ENCODE measurements at places on chromosomes 7 and 10.

DNA sequence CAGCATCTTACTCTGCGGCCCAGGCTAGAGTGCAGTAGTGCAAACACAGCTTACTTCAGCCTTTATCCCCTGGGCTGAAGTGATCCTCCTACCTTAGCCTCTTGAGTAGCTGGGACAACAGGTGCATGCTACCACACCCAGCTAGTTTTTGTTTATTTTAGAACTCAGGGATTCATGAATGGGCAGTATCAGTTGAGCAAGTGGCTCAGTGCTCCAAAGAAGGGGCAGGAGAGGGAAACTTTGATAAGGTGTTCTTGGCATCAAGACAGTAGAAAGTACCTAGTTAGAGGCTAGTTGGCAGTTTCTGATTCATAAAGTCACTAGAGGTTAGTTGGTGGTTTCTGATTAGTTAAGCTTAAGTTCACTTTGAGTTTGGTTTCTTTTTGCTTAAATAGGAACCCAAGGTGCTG is 18.4 kb downstream of the TRIM24 start:
- H3K27ac ChIP-seq, result peak overlapping the region; percentile 64
- H3K36me3 ChIP-seq, result peaks cover 48% of the 10 kb centered on the region
- H3K4me3 ChIP-seq, result no peak overlapping the region
- H3K27me3 ChIP-seq, result no peaks in the 10 kb centered on the region

- no peak overlapping the region for H3K27ac ChIP-seq
- peaks cover 38% of the 10 kb centered on the region for H3K4me1 ChIP-seq
- H3K27me3 ChIP-seq, result peaks cover 6% of the 10 kb centered on the region
Measured at GRCh38 chr10:124564881-124565280, 103.3 kb downstream of the LHPP start.

DNA sequence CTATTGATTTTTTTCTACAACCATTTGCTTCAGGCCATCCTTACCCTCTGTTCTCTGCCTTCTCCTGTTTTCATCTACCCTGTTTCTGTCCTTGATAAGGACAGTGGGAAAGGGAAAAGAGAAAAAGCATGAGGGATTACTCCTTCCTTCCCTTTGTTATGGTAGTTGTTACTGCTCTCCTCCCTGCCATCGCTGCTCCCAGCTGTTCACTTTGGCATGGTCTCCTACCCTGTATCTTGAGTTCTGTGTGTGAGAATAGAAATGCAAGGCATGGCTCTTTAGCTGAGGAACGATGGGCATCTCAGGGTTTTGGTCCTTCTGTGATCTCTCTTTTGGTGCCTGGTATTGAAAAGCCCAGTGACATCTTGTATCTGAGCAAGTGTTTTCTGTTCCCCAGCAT is 6.4 kb downstream of the CCSER2 start:
- H3K36me3 ChIP-seq, result no peaks in the 10 kb centered on the region
- H3K4me1 ChIP-seq, result peaks cover 27% of the 10 kb centered on the region
- no peak overlapping the region for H3K4me3 ChIP-seq
- peak overlapping the region; percentile 77 for H3K27ac ChIP-seq

GRCh38 chr7:133513608-133514007 is 260.7 kb downstream of the EXOC4 start:
- no peak overlapping the region for H3K4me3 ChIP-seq
- H3K27ac ChIP-seq, result no peak overlapping the region
- no peaks in the 10 kb centered on the region for H3K27me3 ChIP-seq
- H3K36me3 ChIP-seq, result peaks cover 18% of the 10 kb centered on the region
- DNase-seq, result no peak

- DNase-seq, result peak; percentile 54
- peaks cover 4% of the 10 kb centered on the region for H3K27me3 ChIP-seq
- H3K36me3 ChIP-seq, result peaks cover 30% of the 10 kb centered on the region
- H3K4me3 ChIP-seq, result peak overlapping the region; percentile 24
- peaks cover 59% of the 10 kb centered on the region for H3K4me1 ChIP-seq
Measured at GRCh38 chr7:2440608-2441245, 35.5 kb downstream of the GRIFIN start.

- no peak overlapping the region for H3K4me3 ChIP-seq
- H3K4me1 ChIP-seq, result peaks cover 38% of the 10 kb centered on the region
- peaks cover 7% of the 10 kb centered on the region for H3K27me3 ChIP-seq
- DNase-seq, result no peak
- no peak overlapping the region for H3K27ac ChIP-seq
Measured at GRCh38 chr7:43764807-43765491, 6.5 kb downstream of the BLVRA start.

DNA sequence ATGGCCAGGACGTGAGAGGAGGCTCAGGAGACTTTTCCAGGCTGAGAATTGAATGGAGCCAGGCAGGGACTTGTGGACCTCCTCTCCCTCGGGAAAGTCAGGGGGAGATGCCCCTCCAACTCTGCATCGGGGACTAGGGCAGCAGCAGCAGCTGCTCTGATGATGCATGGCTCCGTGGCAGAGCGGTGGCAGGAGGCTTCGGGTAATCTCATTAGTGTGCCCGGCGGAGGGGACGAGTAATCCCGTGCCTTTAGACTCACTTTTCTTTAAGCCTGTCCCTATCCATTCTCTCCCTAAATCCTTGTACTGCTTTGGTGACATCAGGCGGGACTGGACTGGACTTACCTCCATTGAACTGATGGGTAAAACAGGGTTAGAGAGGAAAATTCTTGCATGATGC is 75.1 kb downstream of the ZMIZ1 start:
- peaks cover 8% of the 10 kb centered on the region for H3K27me3 ChIP-seq
- no peak overlapping the region for H3K27ac ChIP-seq
- H3K36me3 ChIP-seq, result peaks cover 25% of the 10 kb centered on the region
- no peak for DNase-seq
- no peak overlapping the region for H3K4me3 ChIP-seq

DNA sequence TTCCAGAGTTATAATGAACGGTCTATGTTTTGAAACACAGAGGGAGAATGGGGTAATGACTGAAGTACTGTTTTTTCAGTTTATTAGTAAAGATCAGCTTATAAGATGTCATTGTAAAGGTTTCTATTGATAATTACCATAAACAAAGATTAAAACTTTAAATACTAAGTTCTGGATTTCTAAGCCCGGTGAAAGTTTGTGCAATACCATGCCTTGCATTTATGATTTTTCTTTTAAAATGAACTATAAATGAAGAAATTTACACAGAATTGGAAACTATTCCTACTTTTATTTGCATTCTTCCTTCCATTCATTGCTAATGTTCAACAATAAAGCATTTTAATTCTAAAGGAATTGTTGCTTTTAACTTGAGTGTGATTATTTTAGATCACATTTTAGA is 4.9 kb downstream of the MEOX2 start:
- H3K27ac ChIP-seq, result no peak overlapping the region
- no peak overlapping the region for H3K4me3 ChIP-seq
- no peak for DNase-seq

- H3K36me3 ChIP-seq, result peaks cover 12% of the 10 kb centered on the region
- no peaks in the 10 kb centered on the region for H3K27me3 ChIP-seq
- H3K4me3 ChIP-seq, result no peak overlapping the region
- no peak overlapping the region for H3K27ac ChIP-seq
Measured at GRCh38 chr7:85022064-85022697, 164.7 kb downstream of the SEMA3D start.

DNA sequence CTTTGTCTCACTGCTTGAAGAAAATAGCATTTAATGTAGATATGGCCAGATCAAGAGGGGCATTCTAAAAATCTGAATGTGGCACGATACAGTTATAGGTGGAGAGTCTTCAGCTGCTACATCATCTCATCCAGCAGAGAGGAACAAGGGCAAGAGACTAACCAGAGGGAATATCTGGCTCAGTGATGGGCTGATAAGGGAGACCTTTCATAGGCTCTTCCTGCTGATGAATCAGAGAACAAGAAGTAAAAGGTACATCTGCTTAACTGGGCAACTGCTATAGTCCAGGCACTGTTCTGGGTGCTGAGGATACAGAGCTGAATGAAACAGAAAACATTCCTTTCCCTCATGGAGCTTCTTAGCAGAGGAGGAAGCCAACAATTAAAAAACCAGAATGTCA is 37.9 kb downstream of the PIP4K2A start:
- peaks cover 42% of the 10 kb centered on the region for H3K4me1 ChIP-seq
- peak overlapping the region; percentile 13 for H3K27ac ChIP-seq
- no peaks in the 10 kb centered on the region for H3K36me3 ChIP-seq
- H3K27me3 ChIP-seq, result no peaks in the 10 kb centered on the region
- no peak for DNase-seq
- H3K4me3 ChIP-seq, result no peak overlapping the region

DNA sequence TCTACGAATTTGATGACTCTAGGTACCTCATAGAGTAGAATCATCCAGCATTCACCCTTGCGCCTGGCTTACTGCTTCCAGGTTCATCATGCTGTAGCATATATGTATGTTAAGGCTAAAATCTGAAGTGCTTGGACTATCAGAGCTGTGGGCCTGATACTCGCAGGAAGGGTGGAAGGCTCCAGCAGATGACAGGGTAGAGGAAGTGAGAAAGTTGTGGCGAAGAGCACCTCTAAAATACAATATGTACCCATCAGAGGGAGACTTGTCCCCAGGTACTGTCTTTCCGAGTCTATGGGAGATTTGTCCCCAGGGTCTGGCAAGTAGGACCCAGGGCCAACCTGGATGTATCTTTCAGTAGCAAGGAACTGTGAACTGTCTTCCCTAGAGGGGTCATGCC is 48.1 kb upstream of the PLEKHA1 start:
- H3K27ac ChIP-seq, result no peak overlapping the region
- DNase-seq, result no peak
- peaks cover 14% of the 10 kb centered on the region for H3K4me1 ChIP-seq
- H3K4me3 ChIP-seq, result no peak overlapping the region
- H3K36me3 ChIP-seq, result no peaks in the 10 kb centered on the region
- peaks cover 14% of the 10 kb centered on the region for H3K27me3 ChIP-seq

GRCh38 chr10:96420228-96421009 is 61.6 kb upstream of the OPALIN start:
- peak overlapping the region; percentile 76 for H3K27ac ChIP-seq
- no peaks in the 10 kb centered on the region for H3K27me3 ChIP-seq
- no peak overlapping the region for H3K4me3 ChIP-seq
- H3K36me3 ChIP-seq, result no peaks in the 10 kb centered on the region
- DNase-seq, result no peak

GRCh38 chr7:90022213-90022612 is 132.1 kb upstream of the STEAP1 start:
- DNase-seq, result no peak
- H3K4me3 ChIP-seq, result no peak overlapping the region
- no peaks in the 10 kb centered on the region for H3K4me1 ChIP-seq
- no peaks in the 10 kb centered on the region for H3K27me3 ChIP-seq

GRCh38 chr7:102823390-102824119 is 74.8 kb downstream of the FAM185A start:
- no peak overlapping the region for H3K4me3 ChIP-seq
- peaks cover 63% of the 10 kb centered on the region for H3K36me3 ChIP-seq
- H3K27ac ChIP-seq, result no peak overlapping the region
- H3K27me3 ChIP-seq, result no peaks in the 10 kb centered on the region
- DNase-seq, result no peak

DNA sequence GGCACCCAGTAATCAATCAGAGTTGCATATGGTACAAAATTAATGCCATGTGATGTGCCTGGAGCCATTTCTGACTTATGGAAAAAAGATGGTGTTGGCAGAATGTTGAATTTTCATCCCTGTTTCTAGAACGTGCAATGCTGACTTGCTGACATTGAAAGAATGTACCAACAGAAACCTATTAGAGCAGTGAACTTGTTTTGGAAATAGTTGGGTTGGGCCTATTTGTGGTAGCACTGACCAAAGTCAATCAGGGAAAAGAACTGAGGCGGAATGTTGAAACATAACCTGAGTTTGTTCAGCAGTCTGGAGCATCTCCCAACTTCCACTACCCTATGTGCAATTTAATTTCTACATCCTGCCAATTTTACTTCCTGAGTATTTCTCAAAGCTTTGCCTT is 11.7 kb upstream of the KIAA1217 start:
- H3K27ac ChIP-seq, result no peak overlapping the region
- H3K27me3 ChIP-seq, result peaks cover 13% of the 10 kb centered on the region
- peaks cover 41% of the 10 kb centered on the region for H3K4me1 ChIP-seq
- no peak for DNase-seq
- no peaks in the 10 kb centered on the region for H3K36me3 ChIP-seq
- no peak overlapping the region for H3K4me3 ChIP-seq

DNA sequence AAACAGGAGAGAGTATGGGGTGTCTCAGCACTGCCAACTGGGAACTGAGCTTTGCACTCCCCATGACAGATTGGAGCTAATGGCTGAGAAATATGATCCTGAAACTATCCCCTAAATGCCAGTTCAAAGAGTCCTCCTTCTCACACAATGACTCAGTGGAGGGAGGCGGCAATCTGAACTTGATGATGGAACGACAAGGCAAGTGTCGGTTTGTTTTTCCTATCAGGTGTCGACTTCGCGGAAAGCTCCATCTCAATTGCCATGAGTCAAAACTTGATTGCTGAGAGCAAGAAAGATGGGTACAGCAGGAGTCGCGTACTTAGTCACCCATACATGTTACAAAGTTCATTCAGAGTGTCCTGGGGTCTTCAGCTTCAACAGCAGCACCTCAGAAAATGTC is 52.5 kb downstream of the NPY start:
- H3K27ac ChIP-seq, result peak overlapping the region; percentile 73
- H3K27me3 ChIP-seq, result peaks cover 7% of the 10 kb centered on the region
- peak overlapping the region; percentile 44 for H3K4me3 ChIP-seq
- peaks cover 30% of the 10 kb centered on the region for H3K4me1 ChIP-seq
- H3K36me3 ChIP-seq, result no peaks in the 10 kb centered on the region

DNA sequence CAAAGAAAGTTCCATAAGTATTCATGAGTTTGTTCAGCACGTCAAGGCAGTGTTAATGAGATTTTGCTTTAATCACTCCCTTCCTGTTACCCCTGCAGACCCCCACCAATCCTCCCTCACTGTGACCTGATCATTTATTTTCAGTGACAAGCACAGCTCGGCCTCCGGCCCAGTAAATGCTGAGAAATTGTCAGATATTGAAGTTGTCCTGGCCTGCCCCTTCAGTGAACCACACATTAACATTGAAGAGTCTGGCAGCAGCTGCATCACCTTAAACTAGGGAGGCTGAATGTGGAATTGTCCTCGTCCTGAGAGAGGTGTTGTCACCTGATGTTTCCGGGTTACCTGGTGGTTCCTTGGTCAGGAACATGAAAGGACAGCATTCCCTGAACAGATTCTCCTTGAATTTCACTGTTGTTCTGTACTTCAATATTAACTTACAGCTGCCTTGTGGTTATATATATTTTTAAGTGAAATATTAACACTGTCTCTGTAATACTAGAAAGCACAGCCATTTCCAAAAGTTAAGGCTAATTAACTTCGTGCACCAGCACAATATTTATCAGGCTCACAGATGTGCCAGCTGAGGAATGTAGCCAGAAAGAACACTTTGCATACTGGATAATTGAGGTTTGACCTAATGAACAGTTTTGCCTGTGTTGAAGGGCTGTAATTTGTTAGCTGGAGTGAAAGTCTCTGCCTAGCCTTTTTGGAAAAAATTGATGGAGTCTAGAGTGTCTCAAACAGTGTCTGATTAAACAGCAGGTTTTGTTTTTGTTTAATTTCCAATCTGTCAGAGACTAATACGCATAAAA is 265.3 kb downstream of the HDAC9 start:
- H3K36me3 ChIP-seq, result no peaks in the 10 kb centered on the region
- H3K4me3 ChIP-seq, result no peak overlapping the region
- DNase-seq, result peak; percentile 4
- peaks cover 35% of the 10 kb centered on the region for H3K4me1 ChIP-seq

GRCh38 chr7:151597541-151598444 is 78.1 kb upstream of the RHEB start:
- no peak overlapping the region for H3K27ac ChIP-seq
- DNase-seq, result no peak
- no peak overlapping the region for H3K4me3 ChIP-seq
- H3K4me1 ChIP-seq, result peaks cover 10% of the 10 kb centered on the region
- no peaks in the 10 kb centered on the region for H3K36me3 ChIP-seq
- peaks cover 9% of the 10 kb centered on the region for H3K27me3 ChIP-seq

- peaks cover 78% of the 10 kb centered on the region for H3K36me3 ChIP-seq
- no peak overlapping the region for H3K4me3 ChIP-seq
- peaks cover 58% of the 10 kb centered on the region for H3K4me1 ChIP-seq
- no peak for DNase-seq
Measured at GRCh38 chr10:13670311-13670710, 83.5 kb downstream of the PRPF18 start.

Measured in nephron progenitor cell (in vitro differentiated cells).